ENCODE measurements at places on chromosomes 12 and 14. TPM values are rescaled to one million over a fixed set of nuclear protein-coding genes. Genes with fewer than 3 reads are reported as not detected.

GRCh38 chr12:125688881-125689280, 623.6 kb downstream of the AACS start:
- no peaks in the 10 kb centered on the region for H3K4me1 ChIP-seq
- H3K27ac ChIP-seq: no peak overlapping the region
- no peak for DNase-seq
- H3K36me3 ChIP-seq: no peaks in the 10 kb centered on the region

DNA sequence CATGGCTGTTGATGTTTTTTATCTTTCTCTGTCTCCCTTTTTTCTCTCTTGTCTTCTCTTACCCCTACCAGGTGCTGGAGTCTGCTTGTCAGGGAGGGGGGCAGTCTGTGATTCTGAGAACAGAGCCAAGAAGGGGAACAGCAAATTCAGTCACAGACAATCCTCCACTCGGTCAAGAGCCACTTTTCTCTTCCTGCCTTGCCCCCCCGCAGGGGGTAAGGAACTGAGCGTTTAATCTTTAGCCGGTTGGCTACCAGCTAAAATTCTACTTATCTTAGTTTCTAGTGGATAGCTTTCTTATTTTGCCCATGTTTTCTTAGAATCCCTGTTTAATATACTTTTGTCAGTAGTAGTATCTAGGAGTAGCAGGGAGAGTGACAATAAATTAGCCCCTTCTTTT, 1.9 kb downstream of the RIMKLB start:
- peak overlapping the region; percentile 99 for H3K4me3 ChIP-seq
- DNase-seq: no peak
- H3K27ac ChIP-seq: no peak overlapping the region
- H3K4me1 ChIP-seq: peaks cover 14% of the 10 kb centered on the region
- peaks cover 14% of the 10 kb centered on the region for H3K36me3 ChIP-seq

- H3K36me3 ChIP-seq: no peaks in the 10 kb centered on the region
- peaks cover 4% of the 10 kb centered on the region for H3K27me3 ChIP-seq
- H3K4me1 ChIP-seq: no peaks in the 10 kb centered on the region
- no peak overlapping the region for H3K4me3 ChIP-seq
- no peak overlapping the region for H3K27ac ChIP-seq
- no peak for DNase-seq
Measured at GRCh38 chr14:36212577-36212976, 36.1 kb upstream of the PTCSC3 start.

GRCh38 chr14:105059925-105060565, 5.2 kb downstream of the GPR132 start:
- H3K36me3 ChIP-seq: no peaks in the 10 kb centered on the region
- no peak overlapping the region for H3K27ac ChIP-seq
- no peak for DNase-seq
- no peaks in the 10 kb centered on the region for H3K27me3 ChIP-seq
- peaks cover 4% of the 10 kb centered on the region for H3K4me1 ChIP-seq
- no peak overlapping the region for H3K4me3 ChIP-seq

GRCh38 chr12:7571257-7571656, 67.7 kb upstream of the CD163 start:
- H3K4me3 ChIP-seq: no peak overlapping the region
- H3K36me3 ChIP-seq: no peaks in the 10 kb centered on the region
- no peak overlapping the region for H3K27ac ChIP-seq
- no peaks in the 10 kb centered on the region for H3K27me3 ChIP-seq
- no peaks in the 10 kb centered on the region for H3K4me1 ChIP-seq

GRCh38 chr12:112115259-112116045, 6.9 kb upstream of the NAA25 start:
- H3K4me1 ChIP-seq: no peaks in the 10 kb centered on the region
- H3K36me3 ChIP-seq: no peaks in the 10 kb centered on the region
- H3K27me3 ChIP-seq: no peaks in the 10 kb centered on the region
- no peak for DNase-seq
- H3K27ac ChIP-seq: no peak overlapping the region

DNA sequence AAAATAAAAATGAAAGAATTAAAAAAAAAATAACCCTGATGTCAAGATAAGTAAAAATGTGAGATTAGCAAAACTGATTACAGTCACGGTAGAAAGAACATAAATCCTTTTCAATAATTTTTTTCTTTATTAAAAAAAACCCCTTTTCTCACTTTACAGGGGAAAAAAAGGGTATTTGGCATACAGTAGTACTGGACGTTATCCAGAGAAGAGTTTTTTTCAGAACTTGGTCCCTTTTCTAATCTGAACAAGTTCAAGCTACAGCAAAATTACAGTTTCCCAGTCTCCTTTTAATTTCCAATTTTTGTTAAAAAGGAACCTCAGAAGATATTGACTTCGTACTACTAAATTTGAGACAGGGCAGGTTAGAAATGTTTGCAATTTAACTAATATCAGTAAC, 134.7 kb upstream of the DCN start:
- no peaks in the 10 kb centered on the region for H3K36me3 ChIP-seq
- no peaks in the 10 kb centered on the region for H3K4me1 ChIP-seq
- no peak for DNase-seq
- no peak overlapping the region for H3K4me3 ChIP-seq

The TAS2R43 gene
- 0.36 TPM for total RNA-seq

- H3K4me1 ChIP-seq: peaks cover 4% of the 10 kb centered on the region
- no peak overlapping the region for H3K4me3 ChIP-seq
- H3K27me3 ChIP-seq: no peaks in the 10 kb centered on the region
- DNase-seq: peak; percentile 71
- H3K36me3 ChIP-seq: no peaks in the 10 kb centered on the region
Measured at GRCh38 chr12:115337693-115338543, 653.9 kb upstream of the TBX3 start.

- H3K27me3 ChIP-seq: peaks cover 17% of the 10 kb centered on the region
- peak overlapping the region; percentile 30 for H3K27ac ChIP-seq
- H3K4me3 ChIP-seq: peak overlapping the region; percentile 55
- H3K4me1 ChIP-seq: no peaks in the 10 kb centered on the region
Measured at GRCh38 chr12:3752096-3752709, 706 bp downstream of the CRACR2A start.

DNA sequence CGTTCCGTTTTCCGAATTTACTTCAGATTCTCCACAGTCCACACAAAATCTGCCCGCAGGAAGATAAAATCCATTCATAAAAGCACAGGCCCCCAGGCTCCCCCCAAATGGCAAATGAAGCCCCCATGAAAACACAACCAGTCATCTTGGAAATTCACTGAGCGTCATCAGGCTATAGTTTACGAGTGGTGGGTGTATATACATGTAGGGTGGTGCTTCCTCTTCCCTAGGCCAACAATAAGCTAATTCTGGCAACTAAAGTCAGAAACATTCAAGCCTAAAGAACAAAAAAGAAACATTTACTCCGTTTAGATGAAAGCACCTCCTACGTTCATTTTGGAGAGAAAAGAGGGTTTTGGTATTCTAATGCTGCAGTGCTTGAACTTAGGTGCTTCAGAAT, 5.8 kb downstream of the GPR68 start:
- no peaks in the 10 kb centered on the region for H3K27me3 ChIP-seq
- H3K4me3 ChIP-seq: no peak overlapping the region
- DNase-seq: no peak
- H3K27ac ChIP-seq: no peak overlapping the region
- no peaks in the 10 kb centered on the region for H3K4me1 ChIP-seq
- H3K36me3 ChIP-seq: no peaks in the 10 kb centered on the region

The NAV3 gene
- 2.2 TPM for total RNA-seq

DNA sequence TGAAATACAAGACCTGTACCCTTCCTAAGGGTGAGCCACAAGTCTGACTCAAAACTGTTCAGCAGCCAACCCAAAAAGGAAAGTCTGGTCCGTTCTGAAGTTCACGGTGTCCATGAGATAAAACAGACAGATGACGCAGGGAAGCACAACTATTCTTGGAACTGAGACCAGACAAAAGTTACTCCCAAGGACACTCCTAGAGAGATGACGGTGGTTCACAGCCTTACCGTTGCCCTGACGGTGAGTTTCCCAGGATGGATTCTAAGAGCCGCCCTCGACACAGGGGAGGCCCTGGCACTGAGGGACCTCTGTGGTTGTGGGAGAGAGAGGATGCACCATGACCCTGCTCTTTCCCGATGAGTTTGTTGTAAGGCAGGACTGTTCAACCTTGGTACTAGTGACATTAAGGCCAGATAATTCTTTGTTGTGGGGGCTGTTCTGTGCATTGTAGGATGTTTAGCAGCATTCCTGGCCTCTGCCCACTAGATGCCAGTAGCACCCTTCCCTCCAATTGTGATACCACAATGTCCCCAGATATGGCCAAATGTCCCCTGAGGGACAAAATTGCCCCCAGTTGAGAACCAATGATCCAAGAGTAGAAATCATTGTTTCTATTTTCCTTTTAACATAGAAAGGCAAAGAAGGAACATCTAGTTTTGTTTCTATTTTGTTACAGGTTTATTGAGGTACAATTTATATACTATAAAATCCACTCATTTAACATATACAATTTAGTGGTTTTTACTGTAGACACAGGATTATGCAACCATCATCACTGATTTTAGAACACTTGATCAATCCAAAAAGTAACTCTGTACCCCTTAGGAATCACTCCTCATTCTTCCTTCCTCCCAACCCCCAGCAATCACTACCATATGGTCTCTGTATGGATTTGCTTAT, 23.0 kb downstream of the OR10P1 start:
- H3K4me1 ChIP-seq: peaks cover 16% of the 10 kb centered on the region
- no peaks in the 10 kb centered on the region for H3K27me3 ChIP-seq
- H3K36me3 ChIP-seq: no peaks in the 10 kb centered on the region
- H3K4me3 ChIP-seq: no peak overlapping the region
- DNase-seq: no peak

The CCDC177 gene
- total RNA-seq: not detected

GRCh38 chr12:109500406-109501185, 23.2 kb downstream of the UBE3B start:
- H3K27me3 ChIP-seq: no peaks in the 10 kb centered on the region
- no peak for DNase-seq
- no peak overlapping the region for H3K4me3 ChIP-seq

DNA sequence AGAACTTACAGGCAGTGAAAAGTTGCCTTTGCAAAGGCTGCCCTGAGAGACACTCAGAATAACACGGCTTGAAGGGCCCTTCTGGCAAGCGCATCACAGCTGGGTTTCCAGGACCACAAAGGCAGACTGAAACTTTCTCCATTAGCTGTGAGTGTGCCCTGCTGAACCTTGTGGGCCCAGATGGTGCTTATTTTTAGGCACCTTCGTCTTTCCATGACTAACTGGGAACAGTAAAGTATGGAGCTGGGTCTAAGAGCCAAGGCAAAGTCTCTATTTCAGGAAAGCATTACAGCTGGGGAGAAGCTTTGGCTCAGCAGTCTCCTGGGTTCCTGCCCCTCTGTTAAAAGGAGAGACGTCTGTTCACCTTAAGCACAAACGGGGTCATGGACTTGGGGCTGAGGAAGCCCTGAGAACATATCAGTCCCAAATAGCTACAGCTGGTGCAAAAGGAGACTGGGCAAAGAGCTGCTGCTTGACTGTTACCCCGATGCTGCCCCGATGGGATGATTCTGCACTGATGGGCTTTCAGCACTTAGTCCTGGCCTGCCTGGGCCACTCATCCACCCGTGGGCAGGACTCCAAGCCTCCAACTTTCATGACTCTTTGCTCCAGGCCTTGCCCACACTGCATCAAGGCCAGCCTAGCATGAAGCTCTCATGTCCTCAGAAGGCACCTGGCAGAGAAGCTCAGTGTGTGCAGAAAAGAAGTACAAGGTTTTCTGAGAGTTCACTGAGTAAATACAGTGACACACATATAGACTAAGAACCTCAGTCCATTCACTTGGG, 248.3 kb downstream of the PHLDA1 start:
- no peaks in the 10 kb centered on the region for H3K4me1 ChIP-seq
- H3K27me3 ChIP-seq: no peaks in the 10 kb centered on the region
- no peaks in the 10 kb centered on the region for H3K36me3 ChIP-seq
- H3K4me3 ChIP-seq: no peak overlapping the region
- DNase-seq: peak; percentile 53
- H3K27ac ChIP-seq: no peak overlapping the region

DNA sequence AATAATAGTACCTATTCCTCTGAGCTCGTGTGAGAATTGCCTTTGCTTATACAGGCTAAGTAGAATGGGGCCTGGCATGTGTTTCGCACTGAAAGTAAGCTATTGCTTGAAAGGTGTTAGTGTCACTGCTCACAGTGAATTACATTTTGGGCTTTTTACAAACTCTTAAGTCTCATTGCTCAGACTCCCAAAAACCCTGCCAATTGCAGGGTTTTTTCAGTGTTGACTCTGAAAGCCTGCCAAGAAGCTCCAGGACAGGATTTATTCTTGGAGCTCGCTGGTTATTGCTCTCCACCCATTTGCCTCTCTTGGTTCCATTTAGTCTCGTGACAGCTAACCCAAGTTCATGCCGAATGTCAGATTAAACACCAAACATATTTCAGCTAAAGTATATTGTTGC, 39.8 kb downstream of the NOPCHAP1 start:
- H3K36me3 ChIP-seq: no peaks in the 10 kb centered on the region
- H3K4me3 ChIP-seq: no peak overlapping the region
- no peaks in the 10 kb centered on the region for H3K27me3 ChIP-seq
- no peak overlapping the region for H3K27ac ChIP-seq
- DNase-seq: peak; percentile 15
- peaks cover 9% of the 10 kb centered on the region for H3K4me1 ChIP-seq

DNA sequence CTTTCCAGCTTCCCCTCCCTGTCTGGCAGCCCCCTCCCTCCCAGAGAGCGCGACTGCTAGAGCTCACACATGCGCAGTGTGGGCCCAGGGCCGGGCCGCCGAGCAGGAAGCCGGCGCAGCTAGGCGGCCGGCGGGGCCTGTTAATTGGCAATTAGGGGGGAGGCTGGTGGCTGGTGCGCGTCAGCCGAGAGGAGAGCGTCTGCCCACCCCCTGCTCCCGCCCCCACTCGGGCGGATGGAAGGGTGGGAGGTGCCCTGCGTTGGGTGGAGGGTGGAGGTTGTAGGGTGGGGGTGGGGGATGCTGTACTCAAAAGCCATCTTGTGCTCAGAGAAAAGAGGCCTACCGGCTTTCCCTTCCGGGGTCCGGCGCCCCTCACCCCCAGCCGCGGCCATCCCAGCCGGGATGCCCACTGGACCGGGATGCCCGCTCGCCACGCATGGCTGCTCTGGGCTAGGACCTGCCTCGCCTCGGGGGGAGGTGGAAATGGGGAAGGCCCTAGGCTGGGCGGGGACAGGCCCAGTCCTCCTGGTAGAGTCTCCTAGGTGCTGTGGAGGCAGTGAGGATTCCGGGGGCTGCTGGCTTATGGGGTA, 9.2 kb downstream of the HOXC8 start:
- H3K36me3 ChIP-seq: no peaks in the 10 kb centered on the region
- peak overlapping the region; percentile 77 for H3K4me3 ChIP-seq
- H3K27ac ChIP-seq: peak overlapping the region; percentile 99
- peaks cover 9% of the 10 kb centered on the region for H3K27me3 ChIP-seq
